T1000 (cell line): ENCODE measurements at places on chromosomes 7 and 10.

GRCh38 chr10:58951746-58952145, 224.7 kb upstream of the PHYHIPL start:
- peak; percentile 3 for DNase-seq

GRCh38 chr7:61111-61510, 131.3 kb upstream of the FAM20C start:
- no peak for DNase-seq

DNA sequence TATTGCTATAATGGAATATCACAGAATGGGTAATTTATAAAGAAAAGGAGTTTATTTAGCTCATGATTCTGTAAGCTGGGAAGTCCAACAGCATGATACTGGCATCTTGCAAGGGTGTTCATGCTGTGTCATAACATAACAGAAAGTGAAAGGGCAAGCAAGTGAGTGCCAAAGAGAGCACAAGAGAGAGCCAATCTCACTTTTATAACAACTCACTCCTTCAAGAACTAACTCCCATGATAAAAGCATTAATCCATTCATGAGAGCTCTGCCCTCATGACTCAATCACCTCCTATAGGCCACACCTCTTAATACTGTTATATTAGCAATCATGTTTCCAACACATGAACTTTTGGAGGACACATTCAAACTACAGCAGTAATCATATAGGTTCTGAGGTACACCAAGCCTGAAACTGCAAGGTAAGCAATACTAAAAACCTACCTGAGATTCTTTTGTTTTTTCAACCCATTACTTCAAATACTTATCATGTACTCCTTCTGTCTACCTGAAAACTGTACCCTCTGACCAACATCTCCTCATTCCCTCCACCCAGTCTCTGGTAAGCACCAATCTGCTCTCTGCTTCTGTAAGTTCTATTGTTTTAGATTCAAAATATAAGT, 219.7 kb downstream of the MTERF1 start:
- DNase-seq, result no peak

GRCh38 chr7:88040694-88041093, 106.6 kb downstream of the ADAM22 start:
- DNase-seq, result no peak

GRCh38 chr7:107045195-107045960, 873 bp downstream of the PRKAR2B start:
- DNase-seq, result no peak
